ENCODE measurements at places on chromosomes 16 and 17. TPM values are rescaled to one million over a fixed set of nuclear protein-coding genes. Genes with fewer than 3 reads are reported as not detected.

Gene RNF222
- 14.7 TPM for total RNA-seq

Gene ARHGAP44
- 3.0 TPM for total RNA-seq

Gene ENPP7
- not detected for total RNA-seq

Gene ZMYND15
- total RNA-seq: not detected

Gene ZPBP2
- total RNA-seq: not detected

Gene GSE1
- 67.0 TPM for total RNA-seq

Gene CX3CL1
- total RNA-seq: 11.3 TPM

Gene PPY
- total RNA-seq: not detected

Gene CIBAR2
- total RNA-seq: not detected

Gene PERCC1
- not detected for total RNA-seq

Gene CES4A
- total RNA-seq: 43.6 TPM

Gene EPX
- not detected for total RNA-seq

Gene KRT40
- total RNA-seq: not detected

Gene ALG1
- total RNA-seq: 17.1 TPM

Gene CACNG5
- total RNA-seq: not detected

Gene CCT6B
- 2.1 TPM for total RNA-seq

Gene ANKRD40CL
- not detected for total RNA-seq

Gene TBX4
- not detected for total RNA-seq

Gene GRAP
- total RNA-seq: 1.5 TPM

Gene GNGT2
- not detected for total RNA-seq

Gene RHBDL1
- 5.3 TPM for total RNA-seq

Gene C16orf96
- total RNA-seq: 0.49 TPM

Gene KRT9
- 0.91 TPM for total RNA-seq

Gene CES3
- 0.59 TPM for total RNA-seq

Gene TRPV3
- total RNA-seq: 33.2 TPM

Gene DPEP3
- total RNA-seq: not detected

Gene MMP28
- 89.7 TPM for total RNA-seq

Gene CNGB1
- total RNA-seq: not detected

Gene MYH8
- not detected for total RNA-seq

Gene APOH
- not detected for total RNA-seq

Gene MT3
- total RNA-seq: not detected

Gene HS3ST3A1
- 21.2 TPM for total RNA-seq

Gene SDR42E1
- total RNA-seq: 17.8 TPM

All from lower leg skin (tissue), 4 donors.